ENCODE measurements at places on chromosomes 1 and 21.

DNA sequence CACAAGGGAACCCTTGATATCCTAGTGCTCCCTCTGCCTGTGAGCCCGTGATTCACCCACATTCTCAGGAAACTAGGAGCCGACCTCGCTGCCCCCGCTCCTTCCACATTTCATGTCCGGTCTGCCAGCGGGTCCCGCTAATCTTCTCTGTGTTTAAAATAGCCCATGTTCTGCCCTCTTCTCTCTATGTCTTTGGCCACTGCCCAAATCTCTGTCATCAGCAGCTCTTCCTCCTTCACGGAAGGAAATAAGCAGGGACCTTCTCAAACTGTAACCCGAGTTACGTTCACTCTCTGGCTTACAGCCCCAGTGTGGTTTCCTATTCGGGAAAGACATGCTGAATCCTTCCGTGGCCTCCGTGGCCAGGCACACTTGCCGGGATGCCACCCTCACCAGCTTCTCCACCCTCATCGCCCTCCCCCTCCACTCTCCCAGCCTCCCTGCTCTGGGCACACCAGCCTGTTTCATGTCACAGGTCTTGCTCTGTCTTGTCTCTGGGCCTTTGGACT is 21.1 kb upstream of the UBXN10 start:
- ATAC-seq = no peak

- ATAC-seq = no peak
These were observed 945 bp downstream of the CHAF1B start for GRCh38 chr21:36386031-36386642.

DNA sequence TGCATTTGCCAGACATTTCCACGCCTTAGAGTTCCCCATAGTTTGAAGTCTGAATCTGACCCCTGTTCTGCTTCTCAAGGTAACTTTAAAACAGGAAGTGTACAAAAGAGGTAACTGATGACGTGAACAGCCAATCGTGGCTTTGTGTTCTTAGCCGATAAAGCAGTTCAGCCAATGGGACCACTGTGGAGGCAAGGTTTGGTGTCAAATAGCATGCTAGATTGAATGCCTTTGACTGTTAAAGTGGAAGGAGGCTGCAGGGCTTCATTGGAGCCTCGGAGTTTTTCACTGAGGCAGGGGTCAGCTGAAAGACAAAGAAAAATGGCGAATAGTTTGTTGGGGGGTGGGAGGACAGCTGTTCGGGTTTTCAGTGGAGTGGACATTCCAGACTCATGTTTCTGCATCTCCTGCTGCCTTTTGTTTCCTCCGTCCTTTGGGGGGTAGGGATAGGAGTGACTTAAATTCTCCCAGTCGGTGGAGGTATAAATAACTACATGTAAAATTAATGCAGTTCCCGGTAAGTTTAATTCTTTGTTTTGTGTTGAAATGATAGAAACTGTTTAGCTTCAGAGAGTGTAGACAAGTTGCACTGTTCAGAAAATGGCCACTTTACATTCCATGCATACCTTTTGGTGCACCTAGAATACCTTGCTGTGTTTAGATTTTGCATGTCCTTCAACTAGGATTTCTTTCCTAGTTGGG is 17.7 kb downstream of the NFYC start:
- ATAC-seq = peak; percentile 94

DNA sequence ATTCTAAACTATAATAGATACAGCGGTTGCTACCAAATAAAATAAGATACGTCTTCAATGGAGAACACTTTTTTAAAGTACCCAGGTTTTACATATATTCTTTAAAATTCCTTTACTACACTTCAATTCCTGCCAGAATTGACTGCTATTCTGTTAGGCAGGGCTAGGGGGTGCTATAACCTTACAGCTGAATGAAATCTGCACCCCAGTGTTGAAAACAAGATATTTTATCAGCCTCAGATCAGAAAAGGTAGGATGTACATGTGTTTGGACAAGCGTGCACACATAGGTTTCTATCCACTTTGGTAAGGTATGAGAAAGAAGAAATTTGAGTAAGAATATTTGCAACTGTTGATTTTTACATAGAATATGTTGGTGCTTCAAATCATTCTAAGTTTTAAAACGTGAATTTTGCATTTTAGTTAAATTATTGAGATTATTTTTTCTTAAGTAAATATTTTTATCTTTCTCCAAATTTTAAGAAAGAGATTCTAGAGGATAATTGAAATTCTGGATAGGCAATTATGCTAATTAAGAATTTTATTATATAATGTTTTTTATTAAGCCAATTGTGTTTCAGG is 490.8 kb upstream of the ADGRL4 start:
- no peak for ATAC-seq

GRCh38 chr1:33517596-33518250 is 45.3 kb downstream of the ZSCAN20 start:
- ATAC-seq = no peak

DNA sequence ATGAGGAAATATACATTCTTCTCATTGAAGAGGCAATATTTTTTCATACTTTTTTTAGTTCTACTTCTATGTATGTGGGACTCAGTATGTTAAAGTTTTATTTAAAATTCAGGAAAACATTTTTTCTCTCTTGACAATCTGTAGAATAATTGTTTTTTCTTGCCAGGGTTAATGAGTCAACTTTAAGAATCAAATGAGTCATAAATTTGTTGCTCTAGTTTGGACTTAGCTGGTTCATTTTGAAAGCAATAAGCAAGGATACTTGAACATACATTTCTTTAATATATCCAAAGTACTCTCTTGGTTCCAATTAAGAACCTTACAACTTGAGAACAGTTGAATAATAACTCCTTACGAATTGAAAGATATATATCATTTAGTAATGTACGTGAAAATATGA is 1145.3 kb upstream of the B3GALT2 start:
- peak; percentile 38 for ATAC-seq

- ATAC-seq = no peak
These were observed 58.9 kb upstream of the POU2F1 start for GRCh38 chr1:167161762-167162161.

DNA sequence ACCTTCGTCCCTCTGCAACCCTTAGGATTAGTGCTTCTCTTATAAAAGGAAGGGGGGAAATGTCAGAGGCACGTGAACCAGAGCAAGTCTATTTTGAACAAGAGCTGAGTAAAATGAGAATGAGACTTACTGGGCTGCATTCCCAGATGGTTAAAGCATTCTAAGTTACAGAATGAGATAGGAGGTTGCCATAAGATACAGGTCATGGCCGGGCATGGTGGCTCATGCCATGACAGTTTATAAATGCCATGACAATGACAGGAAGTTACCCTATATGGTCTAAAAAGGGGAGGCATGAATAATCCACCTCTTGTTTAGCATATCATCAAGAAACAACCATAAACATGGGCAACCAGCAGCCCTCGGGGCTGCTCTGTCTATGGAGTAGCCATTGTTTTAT is 2.5 kb upstream of the AQP10 start:
- no peak for ATAC-seq

- no peak for ATAC-seq
These were observed 12.0 kb upstream of the GPR153 start for GRCh38 chr1:6272868-6273267.

DNA sequence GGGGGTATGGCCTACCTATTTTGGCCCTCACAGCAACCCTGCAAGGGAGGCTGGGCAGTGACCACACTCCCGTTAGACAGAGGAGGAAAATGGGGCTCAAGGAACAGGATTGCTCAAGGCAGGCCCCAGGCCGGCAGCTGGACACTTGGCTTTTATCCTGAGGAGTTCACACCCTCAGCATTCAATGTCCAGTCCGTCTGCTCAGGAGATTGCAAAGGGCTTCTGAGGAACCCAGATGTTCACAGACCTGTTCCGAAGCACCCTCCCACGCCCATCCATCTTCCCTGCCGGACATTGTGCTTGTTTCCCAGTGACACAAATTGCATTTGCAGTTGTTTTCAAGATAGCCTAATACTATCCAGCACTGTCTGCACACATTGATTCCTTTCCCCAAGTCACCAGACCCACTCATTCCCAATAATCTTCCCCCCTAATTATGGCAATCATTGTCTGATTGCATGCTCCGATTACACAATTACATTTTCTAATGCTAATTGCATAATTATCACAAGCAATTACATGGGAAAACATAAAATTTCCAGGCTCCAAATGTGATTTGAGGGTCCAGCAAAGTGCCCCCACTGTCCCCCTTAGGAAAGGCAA is 4.3 kb upstream of the UBL4B start:
- ATAC-seq = no peak

GRCh38 chr1:99573431-99574217 is 72.3 kb upstream of the PALMD start:
- ATAC-seq = no peak

GRCh38 chr1:114833421-114833820 is 21.2 kb upstream of the SYCP1 start:
- ATAC-seq = no peak

GRCh38 chr1:8628606-8629005 is 188.8 kb downstream of the RERE start:
- no peak for ATAC-seq

GRCh38 chr1:172224871-172225270 is 195.6 kb upstream of the C1orf105 start:
- ATAC-seq = no peak

DNA sequence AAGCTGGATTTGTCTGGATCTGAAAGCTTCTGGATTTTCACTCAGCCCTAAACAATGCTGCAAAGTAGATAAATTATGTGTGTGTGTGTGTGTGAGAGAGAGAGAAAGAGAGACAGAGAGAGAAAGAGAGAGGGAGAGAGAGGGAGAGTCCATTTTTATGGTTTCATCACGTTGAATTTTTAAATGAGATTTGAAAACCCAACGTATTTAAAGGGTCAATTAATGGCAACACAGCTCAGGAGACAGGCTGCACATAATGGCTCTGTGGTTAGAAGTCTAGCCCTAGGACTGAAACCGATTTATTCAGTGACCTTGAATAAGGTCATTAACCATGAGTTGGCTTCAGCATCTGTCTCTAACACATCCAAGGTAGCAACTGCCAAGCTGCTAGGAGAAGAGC is 35.3 kb upstream of the FMN2 start:
- no peak for ATAC-seq

GRCh38 chr1:243628476-243628907 is 221.6 kb downstream of the AKT3 start:
- no peak for ATAC-seq

DNA sequence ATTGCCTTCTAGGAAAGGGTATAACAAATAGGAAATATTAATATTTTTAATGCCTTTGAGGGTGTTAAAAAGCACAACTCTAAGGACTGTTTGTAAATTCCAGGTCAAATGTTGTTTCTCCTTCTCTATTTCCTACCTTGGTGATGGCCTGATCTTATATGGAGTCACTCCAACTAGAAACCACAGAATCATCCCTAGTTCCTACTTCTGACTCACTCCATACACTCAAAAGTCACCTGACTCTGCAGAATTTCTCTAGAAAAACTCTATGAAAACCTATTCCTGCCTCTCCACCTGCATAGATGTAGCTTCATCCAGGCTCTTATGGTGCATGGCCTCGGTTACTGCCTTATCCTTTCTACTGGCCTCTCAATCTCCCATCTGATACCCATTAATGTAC is 14.5 kb downstream of the RGS4 start:
- ATAC-seq = no peak

- no peak for ATAC-seq
These were observed 31.6 kb downstream of the PTP4A2 start for GRCh38 chr1:31906557-31906956.

GRCh38 chr1:30023339-30024022 is 699.9 kb downstream of the MATN1 start:
- ATAC-seq = peak; percentile 61

- ATAC-seq = no peak
These were observed 61.2 kb downstream of the DNM3 start for GRCh38 chr1:171902527-171902926.

- ATAC-seq = no peak
These were observed 55.9 kb downstream of the SETD4 start for GRCh38 chr21:36004441-36004840.

All from activated T-helper 17 cell treated with anti-CD3 and anti-CD28 coated beads, Interleukin-2, amount 50 U/mL, for 72 hours (primary cell).